ENCODE measurements at places on chromosomes 2 and 18. TPM values are rescaled to one million over a fixed set of nuclear protein-coding genes. Genes with fewer than 3 reads are reported as not detected.

GRCh38 chr2:64153811-64154210 is 9.6 kb upstream of the PELI1 start:
- DNase-seq = no peak

DNA sequence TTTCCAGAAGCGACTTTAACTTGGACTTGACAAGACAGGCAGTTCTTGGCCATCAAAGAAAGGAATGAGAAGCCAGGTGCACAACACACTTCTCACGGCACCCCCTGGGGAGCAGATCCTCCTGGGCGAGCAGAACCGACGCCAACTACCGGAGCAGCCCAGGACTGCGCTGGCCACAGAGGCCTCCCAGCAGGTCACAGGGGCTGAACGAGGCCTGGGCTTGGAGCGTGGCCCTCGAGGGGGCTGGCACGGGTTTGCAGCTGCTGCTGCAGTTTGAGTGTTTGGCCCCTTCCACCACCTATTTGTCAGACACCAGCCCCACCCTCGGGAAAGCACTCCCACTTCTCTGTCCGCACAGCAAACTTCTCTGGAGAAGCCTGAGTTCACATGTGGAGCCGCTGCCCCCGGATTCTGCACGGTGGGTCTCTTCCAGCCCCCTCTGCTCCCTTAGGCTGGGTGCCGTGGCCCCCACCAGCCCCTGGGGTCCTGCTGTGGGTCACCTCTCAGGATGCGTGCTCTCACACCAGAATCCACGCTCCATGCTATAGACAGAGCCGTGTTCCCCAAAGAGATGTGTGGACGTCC is 306.7 kb upstream of the SALL3 start:
- DNase-seq = no peak

DNA sequence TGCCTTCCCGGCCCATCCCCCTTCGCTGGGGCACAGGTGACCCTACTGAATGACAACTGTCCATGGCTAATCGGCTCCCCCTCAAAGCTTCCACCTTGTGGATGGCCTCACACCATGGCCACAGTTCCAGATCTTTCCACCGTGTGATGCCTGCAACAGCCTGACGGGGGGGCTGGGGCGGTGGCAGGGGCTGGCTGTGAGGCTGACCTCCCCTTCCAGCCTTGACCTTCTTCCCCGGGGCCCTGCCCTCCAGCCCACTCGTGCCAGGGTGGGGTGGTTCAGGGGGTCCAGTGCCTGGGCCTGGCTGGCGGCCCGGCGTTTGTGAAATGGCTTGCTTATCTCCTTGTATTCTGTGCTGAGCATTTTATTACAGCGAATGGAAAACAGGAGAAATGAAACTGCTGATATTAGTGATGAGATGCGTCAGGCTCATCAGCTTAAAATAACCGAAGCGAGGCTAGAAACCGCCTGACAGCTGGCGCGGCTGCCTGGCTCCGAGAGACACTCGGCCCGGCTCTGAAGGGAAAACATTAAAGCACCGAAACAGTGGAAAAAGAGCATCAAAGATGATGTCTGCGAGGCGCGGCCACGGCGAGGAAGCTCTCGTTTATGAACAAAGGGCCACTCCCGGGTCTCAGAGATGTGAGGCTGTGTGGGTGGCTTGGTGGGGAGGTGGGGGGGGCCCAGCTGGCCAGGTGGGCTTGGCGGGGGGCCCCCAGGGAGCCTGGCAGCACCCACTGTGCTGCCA is 916 bp upstream of the PDCD1 start:
- peak; percentile 74 for DNase-seq

DNA sequence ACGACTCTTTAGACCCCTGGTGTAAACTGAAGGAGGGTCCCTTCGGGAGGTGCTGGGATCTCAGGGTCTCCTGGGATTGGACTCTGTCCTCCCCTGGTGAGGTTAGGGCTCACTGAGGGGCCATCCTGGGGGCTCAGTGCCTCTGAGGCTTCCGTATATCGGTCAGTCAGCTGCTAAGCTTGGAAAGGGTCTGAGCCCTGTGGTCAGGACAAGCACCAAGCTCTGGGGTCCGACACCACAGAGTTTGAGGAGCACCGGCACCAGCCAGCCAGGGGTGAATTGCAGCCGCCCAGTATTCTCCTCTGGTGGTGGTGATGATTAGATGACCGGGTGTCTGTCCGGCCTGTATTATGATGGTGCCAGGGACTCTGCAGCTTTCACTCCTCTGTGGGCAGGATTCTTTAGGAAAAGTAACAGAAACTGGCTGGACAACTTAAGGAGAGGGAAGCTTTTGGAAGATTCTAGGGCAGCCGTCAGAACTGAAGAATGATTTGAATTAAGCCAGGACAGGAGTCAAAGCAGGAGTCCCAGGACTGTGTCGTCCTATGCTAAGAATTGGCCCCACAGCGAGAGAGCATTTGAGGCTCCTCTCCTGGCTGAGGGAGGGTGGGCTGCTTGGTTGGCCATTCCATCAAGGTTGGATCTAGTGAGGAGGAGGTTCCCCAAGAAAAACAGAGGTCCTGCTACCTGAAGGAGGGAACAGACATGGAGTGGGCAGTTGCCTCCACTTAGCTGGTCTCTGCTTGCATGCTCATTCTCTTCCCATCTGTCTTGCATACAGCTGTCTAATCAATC is 158.6 kb upstream of the HS6ST1 start:
- DNase-seq = no peak

The MBD1 gene
- 25.7 TPM for total RNA-seq

GRCh38 chr2:174485788-174486562 is 854 bp downstream of the GPR155 start:
- DNase-seq = no peak

- DNase-seq = peak; percentile 51
Measured at GRCh38 chr18:46174342-46175041, 70.3 kb downstream of the HAUS1 start.

- no peak for DNase-seq
Measured at GRCh38 chr2:13607139-13607538, 890.4 kb downstream of the TRIB2 start.

The PAX8 gene
- total RNA-seq = under 0.01 TPM

The CENPA gene
- total RNA-seq = 7.8 TPM

DNA sequence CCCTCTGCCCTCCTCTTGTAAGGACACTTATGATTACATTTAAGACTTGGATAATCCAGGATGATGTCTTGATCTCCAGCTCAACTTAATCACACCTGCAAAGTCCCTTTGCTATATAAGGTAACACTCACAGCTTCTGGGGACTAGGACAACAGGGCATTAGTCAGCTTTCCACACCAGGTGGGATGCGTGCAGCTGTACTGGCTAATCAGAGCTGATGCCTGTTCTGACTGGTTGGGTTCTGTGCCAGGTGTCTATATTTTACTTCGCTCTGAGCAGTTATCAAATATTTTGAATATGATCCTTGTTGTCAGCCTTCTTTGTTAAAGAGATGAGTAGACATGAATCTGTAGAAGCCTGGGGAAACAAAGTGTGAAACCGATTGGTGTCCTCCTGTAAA is 115.5 kb upstream of the ATP8B1 start:
- no peak for DNase-seq

The RBFA gene
- total RNA-seq = 27.9 TPM

DNA sequence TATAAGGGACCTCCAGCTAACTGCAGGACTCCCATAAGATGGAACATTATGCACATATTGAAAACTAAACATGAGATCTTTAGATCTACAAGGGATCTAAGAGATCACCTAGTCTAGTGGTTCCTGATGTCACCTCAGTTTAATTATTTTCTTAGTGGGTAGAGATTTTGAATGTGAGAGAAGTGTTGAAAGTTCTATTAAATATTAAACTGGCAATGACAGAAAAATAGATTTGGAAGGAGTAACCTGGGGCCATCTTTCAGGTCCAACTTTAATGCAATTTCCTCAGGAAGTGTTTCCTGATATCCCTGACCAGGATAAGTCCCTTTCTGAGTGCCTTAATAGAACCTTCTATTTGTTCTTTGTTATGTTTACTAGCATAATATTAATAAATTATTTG is 29.1 kb upstream of the CPS1 start:
- no peak for DNase-seq

The SGO2 gene
- total RNA-seq = 3.3 TPM

The FSHR gene
- not detected for total RNA-seq

- DNase-seq = no peak
Measured at GRCh38 chr2:237418300-237418699, 4.3 kb upstream of the COL6A3 start.

DNA sequence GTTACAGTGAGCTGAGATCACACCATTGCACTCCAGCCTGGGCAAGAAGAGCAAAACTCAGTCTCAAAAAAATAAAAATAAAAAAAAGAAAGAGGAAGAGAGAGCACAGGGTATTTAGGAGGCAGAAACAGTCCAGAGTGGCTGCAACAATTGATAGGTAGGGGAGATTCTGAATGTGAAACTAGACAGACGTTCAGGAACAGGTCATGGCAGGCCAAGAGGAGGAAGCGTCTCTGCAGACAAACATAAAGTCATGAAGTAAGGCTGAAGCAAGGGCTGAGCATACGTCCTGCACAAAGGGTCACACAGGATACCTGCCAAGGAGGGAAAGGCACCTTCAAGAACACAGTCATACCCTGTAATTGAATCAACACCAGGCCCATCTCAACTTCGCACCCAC is 64.1 kb upstream of the ZNF532 start:
- DNase-seq = no peak

The RNF144A gene
- 11.3 TPM for total RNA-seq

- peak; percentile 32 for DNase-seq
Measured at GRCh38 chr18:21741562-21742314, 1.1 kb downstream of the MIB1 start.

GRCh38 chr2:238290091-238290509 is 1.7 kb upstream of the PER2 start:
- peak; percentile 64 for DNase-seq

GRCh38 chr18:8416212-8417019 is 192.8 kb upstream of the RAB12 start:
- DNase-seq = no peak

The KATNAL2 gene
- total RNA-seq = 0.40 TPM

DNA sequence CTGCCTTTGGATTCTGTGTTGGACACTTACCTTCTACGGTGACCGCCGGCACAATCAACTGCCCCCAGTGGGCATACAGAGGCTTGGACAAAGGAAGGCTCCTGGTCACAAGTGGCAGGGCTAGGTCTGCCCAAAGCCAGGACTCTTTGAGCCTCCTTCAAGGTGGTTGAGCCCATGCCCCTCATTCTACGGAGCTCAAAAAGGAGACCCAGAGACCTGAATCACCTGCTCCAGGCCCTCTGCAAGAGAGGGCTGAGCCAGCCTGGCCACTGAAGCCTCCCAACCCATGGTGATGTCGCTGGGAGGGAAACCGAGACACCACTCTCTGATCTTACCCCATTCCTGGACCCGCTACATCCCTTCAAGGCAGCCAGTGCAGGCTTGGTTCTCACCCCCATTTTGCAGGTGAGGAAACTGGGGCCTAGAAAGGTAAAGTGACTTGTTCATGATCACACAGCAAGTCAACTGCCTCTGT is 87.9 kb downstream of the INHBB start:
- no peak for DNase-seq

DNA sequence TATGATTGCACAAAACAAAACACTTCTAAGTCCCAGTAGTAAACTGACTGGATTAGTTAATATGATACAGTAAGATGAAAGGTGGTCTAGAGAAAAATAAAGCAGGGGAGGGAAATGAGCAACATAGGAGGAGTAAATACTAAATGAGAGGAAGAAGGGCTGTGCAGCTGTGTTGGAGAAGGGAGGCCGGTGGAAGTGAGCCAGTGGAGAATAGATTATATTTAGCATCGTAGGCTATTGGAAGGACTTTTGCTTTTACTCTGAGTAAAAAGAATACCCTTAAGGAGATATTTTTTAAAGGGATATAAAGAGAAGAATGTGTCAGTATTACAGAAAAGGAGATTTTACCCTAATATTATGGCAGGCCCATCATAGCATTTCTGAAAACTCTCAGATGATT is 12.7 kb downstream of the WDR75 start:
- DNase-seq = no peak

The PIAS2 gene
- total RNA-seq = 8.7 TPM

GRCh38 chr2:181949047-181949446 is 36.6 kb upstream of the PPP1R1C start:
- no peak for DNase-seq

GRCh38 chr2:128485761-128486639 is 167.3 kb upstream of the HS6ST1 start:
- DNase-seq = no peak

The MAIP1 gene
- 26.0 TPM for total RNA-seq

GRCh38 chr18:46939998-46940571 is 22.7 kb downstream of the KATNAL2 start:
- no peak for DNase-seq

The UGGT1 gene
- total RNA-seq = 39.2 TPM

DNA sequence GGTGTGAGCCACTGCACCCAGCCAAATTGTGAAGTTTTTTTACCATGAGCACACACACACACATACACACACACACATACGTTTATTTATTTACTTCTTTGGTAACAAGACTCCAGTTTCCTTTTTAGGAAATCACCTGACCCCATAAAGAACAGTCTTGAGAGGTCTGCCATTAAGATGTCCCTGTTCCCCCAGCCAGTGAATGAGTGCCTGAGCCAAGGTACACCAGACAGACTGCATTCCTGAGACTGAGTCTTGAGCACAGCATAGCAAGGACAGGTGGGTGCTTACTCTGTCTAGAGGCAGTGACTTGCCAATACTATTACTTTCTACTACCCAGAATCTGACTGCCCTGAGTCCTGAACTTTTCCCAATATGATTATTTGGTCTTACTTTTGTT is 167.2 kb upstream of the SATB2 start:
- no peak for DNase-seq

The VSNL1 gene
- not detected for total RNA-seq

- peak; percentile 40 for DNase-seq
Measured at GRCh38 chr2:111659361-111660333, 224.3 kb downstream of the ANAPC1 start.

The KCNIP3 gene
- total RNA-seq = under 0.01 TPM

- DNase-seq = peak; percentile 59
Measured at GRCh38 chr2:109702250-109702985, 88.3 kb downstream of the SOWAHC start.

DNA sequence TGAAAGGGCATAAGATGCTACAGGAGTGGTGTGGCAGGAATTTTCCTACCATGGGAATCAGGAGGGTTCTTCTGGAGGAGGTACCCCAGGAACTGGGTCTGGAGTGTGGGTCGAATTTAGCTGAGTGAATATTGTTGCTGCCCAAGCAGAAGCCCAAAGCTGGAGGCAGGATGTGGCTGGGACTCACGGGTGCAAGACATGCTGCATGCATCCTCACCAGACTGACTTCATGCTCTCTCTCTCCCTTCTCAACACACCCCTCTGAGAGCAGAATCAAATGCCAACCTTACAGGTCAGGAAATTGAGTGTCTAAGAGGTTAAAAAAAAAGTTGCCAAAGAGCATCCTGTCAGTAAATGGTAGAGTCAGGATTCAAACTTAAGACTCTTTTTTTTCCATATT is 78.8 kb upstream of the TTC39C start:
- DNase-seq = no peak

GRCh38 chr18:65788373-65788772 is 37.6 kb downstream of the CDH7 start:
- no peak for DNase-seq

DNA sequence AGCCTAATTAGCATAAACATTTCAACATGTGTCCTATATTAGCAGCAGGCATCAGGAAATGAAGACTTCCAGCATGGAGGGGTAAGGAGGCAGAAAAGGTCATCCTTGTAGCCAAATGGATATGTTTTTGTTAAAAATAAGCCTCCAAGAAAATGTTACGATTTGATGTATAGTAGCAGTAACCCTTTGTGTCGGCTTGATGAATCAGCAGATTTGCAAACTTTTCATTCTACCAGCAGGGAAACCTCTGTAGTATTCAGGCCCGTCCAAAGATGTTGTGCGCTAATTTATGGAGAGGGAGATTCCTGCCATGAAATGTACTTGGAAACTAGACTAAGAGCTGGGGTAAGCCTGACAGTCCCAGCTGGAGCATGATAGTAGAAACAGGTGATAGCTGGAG is 780.8 kb upstream of the KLHL29 start:
- no peak for DNase-seq
